Bone marrow (tissue), 2 donors: ENCODE measurements at places on chromosomes 11 and 22.
A peak's percentile ranks its signal among the peaks of the same experiment; 100 is the strongest.

DNA sequence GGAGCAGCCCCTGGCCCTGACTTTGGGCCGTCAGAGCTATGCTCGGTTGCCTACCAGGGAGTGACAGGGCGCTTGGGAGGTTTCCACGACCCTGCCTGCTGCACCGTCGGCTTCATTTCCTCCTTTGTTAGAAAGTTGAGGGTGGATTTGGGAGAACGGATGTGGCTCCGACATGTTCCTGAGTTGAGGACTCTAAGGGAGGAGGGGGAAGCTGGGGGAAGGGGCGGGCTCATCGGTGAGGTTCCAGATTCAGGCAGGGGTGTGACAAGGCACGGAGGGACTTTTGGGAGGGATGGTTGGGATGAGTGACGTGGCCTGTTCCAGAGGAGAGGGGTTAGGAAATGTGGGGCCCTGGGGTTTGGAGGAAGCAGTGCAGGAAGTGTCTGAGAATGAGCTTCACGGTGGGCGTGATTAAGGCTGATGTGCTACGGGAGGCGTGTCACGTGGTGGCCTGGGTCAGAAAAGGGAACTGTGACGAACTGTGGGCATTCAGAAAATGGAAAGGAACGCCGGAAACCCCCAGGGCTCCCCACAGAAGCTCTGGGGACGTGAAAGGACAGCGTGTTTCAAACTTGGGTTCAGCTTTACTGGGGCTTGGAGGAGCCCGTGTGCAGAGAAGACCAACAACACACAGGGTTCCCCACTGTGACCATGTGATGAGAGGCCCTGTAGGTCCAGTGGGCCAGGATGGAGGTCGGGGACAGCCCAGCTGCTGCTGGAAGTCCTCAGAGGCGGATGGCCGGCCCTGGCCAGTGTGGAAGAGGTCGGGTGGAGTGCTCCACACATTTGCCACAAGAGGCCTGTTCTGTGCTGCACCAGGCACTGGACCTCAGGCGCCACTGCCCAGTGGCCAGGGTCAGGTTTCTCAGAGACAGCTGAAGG lies 2.8 kb downstream of the PARVB start:
- peak; percentile 88 for DNase-seq

DNA sequence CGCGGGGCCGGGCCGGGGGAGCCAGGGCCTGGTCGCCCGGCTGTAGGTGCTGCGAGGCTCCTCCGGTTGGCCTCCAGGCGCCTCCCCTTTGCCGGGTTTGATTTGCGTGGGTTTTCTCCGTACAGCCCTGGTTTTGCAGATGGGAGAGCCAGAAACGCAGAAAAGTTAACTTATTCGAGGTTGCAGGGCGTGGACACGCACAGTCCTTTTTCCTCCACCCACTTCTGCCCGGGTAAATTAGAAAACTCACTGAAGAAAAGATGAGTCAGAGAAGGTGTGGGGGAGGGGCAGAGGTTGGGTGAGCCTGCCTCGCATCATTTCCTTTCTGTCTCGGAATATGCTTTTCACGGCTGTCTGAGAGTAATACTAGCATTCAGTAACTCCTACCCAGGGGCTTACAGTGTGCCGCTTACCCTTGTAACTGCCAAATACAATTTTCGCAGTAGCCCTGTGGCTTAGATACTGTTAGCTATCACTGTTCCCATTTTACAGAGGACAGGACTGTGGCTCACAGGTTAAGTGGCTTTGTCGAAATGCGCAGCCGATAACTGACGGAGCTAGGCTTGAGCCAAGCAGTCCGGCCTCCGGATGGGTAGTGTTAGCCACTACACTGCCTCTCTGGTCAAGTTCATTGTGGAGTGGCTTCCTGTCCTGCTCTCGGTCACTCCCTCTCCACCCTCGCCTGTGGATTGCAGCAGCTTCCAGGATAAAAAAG lies 812 bp downstream of the FADD start:
- peak; percentile 91 for DNase-seq

DNA sequence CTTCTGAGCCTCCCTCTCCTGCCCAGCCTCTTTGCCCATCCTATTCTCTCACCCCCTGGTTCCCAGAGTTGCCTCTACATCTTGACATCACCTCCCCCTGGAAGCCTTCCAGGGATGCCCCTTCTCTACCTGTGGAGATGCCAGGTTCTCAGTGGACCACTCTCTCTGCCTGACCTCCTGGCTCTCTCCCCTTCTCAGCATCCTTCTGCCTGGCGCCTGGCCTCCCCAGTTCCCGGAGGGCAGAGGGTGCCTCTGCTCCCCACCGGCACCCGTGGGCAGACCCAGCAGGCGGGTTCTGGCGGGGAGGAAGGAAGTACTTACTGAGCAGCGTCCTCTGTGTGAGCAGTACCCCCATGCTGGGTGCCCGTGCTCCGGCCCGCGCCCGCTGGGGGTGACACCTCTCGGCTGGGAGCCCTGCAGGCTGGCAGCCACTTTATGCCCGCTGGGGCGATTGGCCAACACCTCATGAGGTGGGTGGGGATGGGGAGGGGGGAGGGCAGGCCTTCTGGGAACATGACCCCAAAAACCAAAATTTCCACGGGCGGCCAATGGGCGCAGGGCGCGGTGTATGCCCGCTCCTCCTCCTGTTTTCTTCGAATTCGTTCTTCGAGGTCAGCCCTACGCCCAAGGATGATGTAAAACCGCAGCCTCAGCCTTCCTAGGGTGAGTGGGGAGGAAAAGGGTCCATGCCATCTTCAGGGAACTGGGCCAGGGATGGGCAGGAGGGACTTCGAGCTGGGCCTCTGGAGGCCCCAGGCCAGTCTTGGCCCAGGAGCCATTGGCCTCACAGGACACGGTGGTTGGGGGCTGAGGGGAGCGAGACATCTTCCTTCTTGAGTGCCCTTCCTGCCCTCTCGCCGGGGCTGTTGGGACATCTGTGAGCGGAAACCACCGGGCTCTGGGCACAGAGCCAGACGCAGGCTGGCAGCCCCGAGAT lies at the start of gene OSM:
OSM (minus strand) TSS at position 407 of the 937 bp plus-strand sequence; CDS start at position 355, 52 bp downstream.
- peak; percentile 95 for DNase-seq

GRCh38 chr11:112534208-112534607 lies 273.5 kb upstream of the PLET1 start:
- DNase-seq, result no peak

- DNase-seq, result peak; percentile 15
Measured at GRCh38 chr11:2186669-2187279, 15.2 kb upstream of the TH start.

GRCh38 chr11:110081462-110082376 lies 11.5 kb upstream of the ZC3H12C start:
- no peak for DNase-seq

DNA sequence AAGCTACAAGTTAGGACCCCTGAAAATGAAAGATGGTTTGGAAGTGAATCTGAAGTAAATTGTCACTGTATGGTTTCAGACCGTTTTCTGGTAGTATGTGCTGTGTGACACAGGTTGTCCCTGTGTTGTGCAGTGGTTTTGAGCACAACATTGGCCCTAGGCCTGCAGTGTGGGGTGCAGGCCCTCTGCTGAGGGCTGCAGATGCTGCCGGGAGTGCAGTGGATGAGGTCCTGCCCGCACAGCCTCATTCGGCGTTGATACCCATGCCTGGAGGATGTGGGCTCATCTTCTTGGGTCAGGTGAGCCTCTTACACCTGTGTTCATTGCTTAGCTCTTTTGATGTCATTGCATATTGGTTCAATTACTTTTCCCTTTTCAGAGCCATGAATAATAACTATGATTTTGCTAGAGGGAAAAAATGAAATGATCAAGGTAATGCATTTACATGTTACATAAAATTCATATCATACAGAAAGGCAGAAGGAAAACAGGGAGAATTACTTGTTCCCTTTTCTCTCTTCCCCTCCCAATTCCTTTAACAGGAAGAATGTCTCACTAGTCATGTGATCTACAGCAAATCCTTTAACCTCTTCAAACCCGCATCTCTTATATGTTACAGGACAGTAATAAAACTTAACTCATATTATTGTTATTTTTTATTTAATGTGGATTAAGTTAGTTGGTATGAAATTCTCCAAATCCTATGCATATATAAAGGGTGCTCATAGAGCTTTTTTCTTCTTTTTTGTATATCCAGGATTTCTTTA lies 48.7 kb downstream of the PTPRJ start:
- DNase-seq, result no peak

DNA sequence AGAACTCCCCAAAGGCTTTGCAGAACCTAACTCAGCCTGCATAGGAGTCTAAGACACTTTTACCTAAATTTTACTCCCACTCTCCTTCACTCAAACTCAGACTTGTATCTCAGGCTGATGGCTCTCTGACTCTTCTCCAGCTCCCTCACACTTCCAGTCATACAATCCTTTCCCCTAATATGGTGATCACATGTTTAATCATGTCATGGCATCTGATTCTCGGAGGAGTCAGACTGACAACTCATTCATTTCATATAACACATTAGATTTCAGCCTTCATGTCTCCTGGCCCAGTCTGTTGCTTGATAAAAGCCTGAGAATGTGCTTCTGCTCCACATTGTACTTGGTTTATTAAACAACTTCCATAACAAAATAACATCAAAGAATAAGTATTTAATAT lies 1503.9 kb upstream of the TENM4 start:
- DNase-seq, result no peak

GRCh38 chr22:29124777-29125442 lies 52.1 kb downstream of the KREMEN1 start:
- no peak for DNase-seq

DNA sequence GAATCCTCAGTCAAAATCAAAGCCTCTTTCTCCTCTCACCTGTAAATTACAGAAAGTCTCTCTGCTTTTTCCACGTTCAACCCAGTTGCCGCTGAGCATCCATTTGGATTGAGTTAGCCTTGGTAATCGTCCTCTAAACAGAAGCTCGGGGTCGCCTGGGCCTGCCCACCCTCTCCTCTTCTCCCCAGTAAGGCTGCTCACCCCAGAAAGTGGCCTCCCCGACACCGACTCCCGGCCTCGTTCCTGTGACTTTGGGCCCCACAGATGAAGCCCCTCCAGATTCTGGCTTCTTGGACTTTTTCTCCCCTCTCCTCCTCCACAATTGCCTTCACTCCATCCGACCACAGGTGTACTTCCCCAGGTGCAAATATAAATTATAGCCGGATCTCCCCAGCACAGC lies 1500.0 kb downstream of the BRD1 start:
- no peak for DNase-seq

DNA sequence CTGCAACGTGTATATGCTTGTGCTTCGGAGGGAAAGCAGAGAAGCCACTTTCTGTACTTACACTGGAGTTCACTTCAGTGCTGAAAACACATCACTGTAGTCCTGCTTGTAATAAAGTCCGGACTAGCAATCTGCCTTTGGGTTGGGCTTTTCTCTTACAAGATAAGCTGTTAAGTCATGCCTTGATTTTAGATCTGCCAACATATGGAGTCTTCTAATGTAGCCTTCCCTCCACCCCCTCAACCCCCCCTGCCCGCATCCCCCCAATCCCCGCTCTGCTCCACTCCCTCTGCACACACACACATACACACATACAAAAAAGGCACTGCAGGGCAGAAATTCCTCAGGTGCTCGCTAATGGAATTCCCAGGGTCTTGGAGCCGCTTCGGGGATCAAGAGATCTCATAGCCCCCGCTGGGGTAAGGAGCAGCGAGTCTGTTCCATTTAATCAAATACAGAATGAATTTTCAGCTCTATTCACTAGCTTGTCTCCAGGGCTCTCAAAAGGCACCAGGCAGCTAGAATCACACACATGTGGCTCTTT lies 3.4 kb downstream of the CDON start:
- DNase-seq, result no peak

- no peak for DNase-seq
Measured at GRCh38 chr11:97033178-97033577, 643.4 kb downstream of the JRKL start.

DNA sequence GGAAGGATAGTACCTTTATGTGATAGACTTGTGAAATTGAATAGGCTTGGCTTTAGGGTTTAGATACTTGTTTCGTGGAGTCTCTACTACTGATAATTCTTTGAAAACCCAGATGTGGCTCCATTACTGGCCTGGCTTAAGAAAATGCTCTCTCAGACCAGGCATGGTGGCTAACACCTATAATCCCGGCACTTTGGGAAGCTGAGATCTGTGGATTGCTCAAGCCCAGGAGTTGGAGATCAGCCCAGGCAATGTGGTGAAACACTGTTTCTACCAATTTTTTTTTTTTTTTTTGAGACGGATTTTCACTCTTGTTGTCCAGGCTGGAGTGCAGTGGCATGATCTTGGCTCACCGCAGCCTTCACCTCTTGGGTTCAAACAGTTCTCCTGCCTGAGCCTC lies 40.9 kb downstream of the ATG13 start:
- no peak for DNase-seq

DNA sequence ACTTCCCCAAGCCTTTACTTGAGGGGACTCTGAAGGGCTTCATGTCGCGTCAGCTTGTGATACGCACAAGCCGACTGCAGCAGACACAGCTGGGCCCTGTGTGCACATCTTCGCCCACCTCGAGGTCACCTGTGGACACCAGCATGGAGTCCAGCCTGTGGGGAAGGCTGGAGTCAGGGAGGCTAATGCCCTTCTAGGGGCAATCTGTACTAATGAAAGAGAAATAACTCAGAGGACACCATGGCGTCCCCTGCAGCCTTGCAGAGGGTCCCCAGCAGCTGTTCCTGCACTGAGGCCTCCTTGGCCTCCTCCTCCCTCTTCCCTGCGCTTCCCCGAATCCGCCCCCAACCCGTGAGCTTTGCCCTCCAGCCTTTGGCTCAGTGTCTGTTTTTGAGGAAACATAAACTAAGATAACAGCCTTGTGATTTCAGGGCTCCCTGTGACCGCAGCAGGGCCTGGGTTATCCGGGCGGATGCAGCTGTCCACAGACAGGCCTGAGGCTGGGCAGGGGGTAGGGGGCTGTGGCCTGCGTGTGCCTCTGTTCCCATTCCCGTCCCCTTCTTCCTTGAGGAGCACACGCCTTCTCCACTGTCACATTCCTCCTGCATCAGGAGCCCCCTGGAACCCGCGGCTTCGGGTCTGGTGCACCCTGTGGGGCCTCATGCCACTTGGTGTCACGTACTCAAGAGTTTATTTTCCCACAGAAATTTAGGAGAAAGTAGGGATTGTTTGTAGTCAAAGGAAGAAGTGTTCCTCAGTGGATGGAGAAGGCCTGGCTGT lies 25.0 kb downstream of the KRTAP5-5 start:
- peak; percentile 80 for DNase-seq

DNA sequence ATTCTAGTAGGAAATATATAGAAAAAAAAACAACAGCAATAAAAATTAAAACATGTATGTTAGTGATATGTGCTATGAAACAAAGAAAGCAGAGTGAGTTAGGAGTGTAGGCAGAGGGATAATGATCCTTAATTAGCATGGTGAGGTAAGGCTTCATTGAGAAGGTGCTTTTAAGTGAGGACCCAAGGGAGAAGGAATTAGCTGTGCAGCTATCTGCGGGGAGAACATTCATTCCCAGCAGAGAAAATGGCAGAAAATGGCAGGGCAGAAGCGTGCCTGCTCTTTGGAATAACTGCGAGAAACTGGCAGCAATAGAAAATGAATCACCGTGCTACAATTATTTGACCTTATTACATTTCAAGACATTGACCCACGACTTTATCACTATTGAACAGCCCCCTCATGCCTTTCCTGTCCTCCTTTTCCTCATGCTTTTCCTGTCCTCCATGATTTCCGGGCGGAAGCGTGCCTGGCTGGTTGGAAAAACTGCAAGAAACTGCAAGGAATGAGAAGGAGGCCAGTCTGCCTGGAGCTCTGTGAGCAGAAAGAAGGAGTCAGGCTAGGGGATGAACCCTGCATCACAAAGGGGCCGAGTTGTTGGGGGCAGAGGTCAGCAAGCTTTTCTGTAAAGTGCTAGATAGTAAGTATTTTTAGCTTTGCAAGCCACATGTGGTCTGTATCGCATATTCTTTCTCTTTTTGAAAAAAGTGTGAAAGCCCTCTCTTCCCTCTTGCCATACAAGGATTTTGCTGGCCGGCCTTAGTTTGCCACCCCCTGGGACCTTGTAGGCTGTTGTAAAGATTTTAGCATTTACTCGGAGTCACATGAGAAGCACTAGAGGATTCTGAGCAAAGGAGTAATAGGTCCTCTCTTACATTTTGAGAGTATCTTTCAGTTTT lies 37.1 kb upstream of the SWAP70 start:
- no peak for DNase-seq

GRCh38 chr11:108973402-108974162 lies 308.7 kb downstream of the DDX10 start:
- DNase-seq, result no peak
